ENCODE measurements at places on chromosomes 3 and 15.

- no peak for DNase-seq
Observed at GRCh38 chr3:71438904-71439303, 144.6 kb downstream of the FOXP1 start.

DNA sequence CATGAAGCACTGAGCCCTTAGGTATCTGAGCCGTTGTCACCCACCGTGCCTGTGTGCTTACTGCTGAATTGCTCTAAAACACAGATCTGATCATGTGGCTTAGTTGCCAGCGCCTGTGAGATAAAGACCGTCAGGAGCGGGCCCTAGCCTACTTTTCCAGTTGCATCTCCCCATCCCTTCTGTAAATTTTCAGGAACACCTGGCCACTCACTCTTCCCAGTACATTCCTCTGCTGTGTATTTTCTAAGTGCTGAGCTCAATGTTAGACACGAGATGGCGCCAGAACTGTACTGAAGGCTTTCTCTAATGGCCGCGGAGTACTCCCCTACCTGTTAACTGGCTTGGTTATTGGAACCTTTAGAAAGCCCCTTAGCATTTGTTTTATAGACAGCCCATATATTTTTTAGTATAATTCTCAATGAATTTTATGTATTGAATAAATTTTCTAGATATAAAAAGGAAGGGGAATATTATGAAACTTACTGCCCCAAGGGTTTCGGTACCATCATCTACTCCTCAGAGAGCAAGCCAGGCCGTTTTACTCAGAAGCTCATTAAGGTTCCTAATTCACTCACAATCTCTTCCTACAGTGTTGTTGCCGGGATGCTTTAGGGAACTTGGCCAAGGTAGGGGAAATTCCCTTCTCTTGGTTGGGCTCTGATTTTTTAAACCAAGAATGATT is 16.7 kb upstream of the WNT7A start:
- DNase-seq = peak; percentile 66

- DNase-seq = no peak
Observed at GRCh38 chr15:84914909-84915605, 30.6 kb downstream of the SLC28A1 start.

GRCh38 chr3:39064646-39065045 is 12.8 kb downstream of the WDR48 start:
- DNase-seq = no peak

- no peak for DNase-seq
Observed at GRCh38 chr15:69265347-69265955, 33.3 kb upstream of the PAQR5 start.

DNA sequence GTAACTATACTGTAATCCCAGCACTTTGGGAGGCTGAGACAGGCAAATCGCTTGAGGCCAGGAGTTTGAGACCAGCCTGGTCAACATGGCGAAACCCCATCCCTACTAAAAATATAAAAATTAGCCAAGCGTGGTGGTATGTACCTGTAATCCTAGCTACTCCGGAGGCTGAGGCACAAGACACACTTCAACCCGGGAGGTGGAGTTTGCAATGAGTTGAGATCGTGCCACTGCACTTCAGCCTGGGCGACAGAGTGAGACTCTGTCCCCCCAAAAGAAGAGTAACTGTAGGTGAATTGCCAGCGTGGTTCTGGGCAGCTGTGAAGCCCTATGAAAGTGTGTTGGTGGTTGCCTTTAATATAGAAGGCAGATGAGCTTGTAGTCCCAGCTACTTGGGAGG is 95.9 kb downstream of the SLCO3A1 start:
- DNase-seq = no peak

DNA sequence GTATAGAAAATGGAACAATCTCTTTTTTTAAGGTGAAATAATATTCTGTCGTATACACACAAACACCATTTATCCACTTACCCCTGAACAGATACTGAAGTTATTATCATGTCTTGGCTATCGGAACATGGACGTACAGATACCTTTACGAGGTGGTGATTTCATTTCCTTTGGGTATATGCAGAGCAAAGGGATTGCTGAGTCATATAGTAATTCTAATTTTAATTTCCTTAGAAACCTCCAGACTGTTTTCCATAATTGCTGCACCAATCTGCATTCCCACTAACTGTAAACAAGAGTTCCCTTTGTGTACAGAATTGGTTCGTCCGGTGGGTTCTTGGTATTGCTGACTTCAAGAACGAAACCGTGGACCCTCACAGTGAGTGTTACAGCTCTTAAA is 179.4 kb downstream of the SHOX2 start:
- DNase-seq = no peak

Measured in putamen (tissue), 1 donor.